ENCODE measurements at places on chromosomes 2 and 18. TPM values are rescaled to one million over a fixed set of nuclear protein-coding genes. Genes with fewer than 3 reads are reported as not detected.

DNA sequence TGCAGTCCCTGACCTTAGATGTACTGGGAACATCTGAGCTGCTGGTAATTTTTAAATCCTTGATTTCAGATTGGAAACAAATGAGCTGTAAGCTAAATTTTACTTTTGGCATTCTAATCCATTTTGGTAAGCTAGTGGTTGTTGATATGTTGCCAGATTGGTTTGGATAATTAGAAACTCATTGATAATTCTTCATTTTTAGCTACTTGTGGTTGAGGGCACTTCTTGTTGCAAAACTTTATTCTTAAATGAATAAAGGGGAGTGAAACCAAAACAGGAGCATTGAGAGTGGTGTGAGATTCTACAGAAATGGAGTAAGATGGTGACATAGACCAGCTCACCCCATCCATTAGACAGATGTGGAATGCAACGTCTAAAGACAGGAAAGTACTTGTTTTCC, 64.5 kb downstream of the ITGB1BP1 start:
- no peak for DNase-seq

DNA sequence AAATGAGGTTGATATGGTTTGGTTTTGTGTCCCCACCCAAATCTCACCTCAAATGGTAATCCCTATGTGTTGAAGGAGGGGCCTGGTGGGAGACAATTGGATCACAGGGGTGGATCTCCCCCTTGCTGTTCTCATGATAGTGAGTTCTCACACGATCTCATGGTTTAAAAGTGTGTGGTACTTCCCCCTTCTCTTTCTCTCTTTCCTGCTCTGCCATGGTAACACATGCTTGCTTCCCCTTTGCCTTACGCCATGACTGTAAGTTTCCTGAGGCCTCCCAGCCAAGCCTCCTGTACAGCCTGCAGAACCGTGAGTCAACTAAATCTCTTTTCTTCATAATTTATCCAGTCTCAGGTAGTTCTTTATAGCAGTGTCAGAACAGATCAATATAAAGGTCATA, 24.7 kb upstream of the FAM124B start:
- DNase-seq = no peak

GRCh38 chr2:156253765-156254164, 78.8 kb downstream of the NR4A2 start:
- no peak for DNase-seq

DNA sequence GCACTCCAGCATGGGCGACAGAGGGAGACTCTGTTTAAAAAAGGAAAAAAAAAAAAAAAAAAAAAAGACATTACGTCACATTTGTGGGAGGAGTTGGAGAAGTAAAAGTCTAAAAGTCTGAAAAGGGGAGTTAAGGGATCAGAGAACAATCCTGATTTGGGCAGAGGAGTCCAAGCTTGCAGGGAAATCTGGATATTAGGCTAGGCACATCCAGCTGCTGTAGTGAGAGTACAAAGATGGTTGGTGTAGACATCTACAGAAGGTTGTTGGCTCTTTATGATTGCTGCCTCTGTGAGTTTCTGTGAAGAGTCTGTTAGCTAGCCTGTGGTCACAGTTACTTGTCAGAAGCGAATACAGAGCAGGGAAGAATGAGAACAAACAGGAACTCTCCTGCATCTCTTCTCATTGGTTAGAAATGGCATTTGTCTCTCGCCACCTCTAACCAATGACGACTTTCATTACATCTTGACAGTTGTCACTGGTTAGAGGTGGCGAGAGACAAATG, 3.3 kb upstream of the OSBPL6 start:
- DNase-seq = peak; percentile 17

The FBXO48 gene
- total RNA-seq = 1.8 TPM

- no peak for DNase-seq
Measured at GRCh38 chr2:156476021-156476849, 40.1 kb downstream of the GPD2 start.
